ENCODE measurements at places on chromosomes 13 and 19.

DNA sequence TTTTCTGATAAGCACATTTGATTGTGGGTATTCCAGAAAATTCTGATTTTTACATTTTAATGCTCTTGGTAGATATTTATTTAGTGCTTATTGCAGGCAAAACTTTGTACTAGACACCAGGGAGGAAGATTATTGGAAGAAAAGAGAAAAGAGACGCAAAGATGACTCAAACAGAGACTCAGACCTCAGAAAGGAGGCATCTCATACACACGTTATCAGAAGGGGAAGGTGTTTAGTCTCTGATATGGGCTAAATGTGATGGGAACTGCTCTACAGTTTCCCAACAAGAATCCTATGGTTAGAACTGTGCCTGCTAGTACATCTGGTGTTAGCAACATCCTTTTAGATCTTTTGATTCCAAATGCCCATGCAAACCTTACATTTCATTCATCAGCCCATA is 245.6 kb downstream of the KLF5 start:
- DNase-seq: no peak

DNA sequence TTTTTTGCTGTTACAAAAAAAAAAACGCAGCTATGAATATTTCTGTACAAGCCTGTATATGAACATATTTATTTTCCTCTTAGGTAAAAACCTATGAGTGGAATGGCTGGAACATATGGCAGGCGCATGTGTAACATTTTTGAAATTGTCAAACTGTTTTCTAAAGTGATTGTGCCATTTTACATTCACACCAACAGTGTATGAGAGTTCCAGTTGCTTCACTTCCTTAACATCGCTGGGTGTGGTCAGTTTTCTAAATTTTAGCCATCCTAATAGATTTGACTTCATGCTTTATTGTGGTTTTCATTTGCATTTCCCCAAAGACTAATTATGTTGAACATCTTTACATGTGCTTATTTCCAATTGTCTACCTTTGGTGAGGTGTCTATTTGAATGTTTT is 306.8 kb downstream of the KCNRG start:
- DNase-seq: no peak

- DNase-seq: no peak
Observed at GRCh38 chr13:113338451-113338850, 25.5 kb downstream of the GRTP1 start.

DNA sequence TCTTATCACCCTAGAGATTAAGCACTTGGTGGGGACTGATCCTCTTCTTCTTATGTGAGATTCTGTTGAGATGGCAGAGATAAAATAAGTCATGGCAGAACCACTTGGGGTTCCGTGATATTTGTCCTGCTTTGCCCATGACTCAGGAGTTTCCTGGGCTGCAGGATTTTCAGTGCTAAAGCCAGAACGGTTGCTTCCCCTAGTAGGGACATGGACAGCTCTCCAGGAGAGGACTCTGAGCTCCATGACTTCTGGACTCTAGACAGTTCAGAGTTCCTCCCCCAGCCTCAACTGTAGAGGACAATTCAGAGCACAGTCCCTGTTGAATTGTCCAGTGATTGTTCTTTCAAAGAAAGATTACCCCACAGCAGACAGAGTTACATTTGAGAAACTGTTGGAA is 98.8 kb downstream of the OLFM4 start:
- no peak for DNase-seq

GRCh38 chr13:109166804-109167203 is 537.4 kb downstream of the MYO16 start:
- no peak for DNase-seq

GRCh38 chr13:113083402-113084061 is 22.1 kb upstream of the F7 start:
- no peak for DNase-seq

DNA sequence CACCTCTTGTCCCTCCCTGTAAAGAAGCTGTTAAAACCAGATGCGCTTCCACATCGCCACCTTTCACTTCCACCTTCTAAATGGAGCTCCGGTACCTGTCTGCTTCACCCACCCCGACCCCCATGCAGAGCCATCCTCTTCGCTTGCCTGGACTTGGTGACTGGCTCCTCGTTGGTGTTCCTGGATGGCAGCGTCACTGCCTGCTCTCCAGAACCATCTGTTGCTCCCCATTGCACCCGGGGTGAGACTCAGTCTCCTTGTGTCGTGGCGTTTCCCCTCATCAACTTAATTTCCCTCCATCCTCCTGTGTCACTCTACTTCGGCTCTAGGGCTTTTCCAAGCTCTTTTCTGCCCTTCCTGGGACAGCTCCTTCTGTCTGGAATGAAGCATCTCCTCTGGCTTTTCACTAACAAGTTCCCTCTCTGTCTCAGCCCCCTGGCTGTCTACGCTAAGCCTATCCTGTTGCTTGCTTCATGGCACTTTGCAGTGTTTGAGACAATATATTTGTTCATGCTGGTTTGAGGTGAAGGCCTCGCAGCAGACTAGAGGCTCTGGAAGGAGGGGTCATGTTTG is 10.3 kb downstream of the CEBPG start:
- no peak for DNase-seq

DNA sequence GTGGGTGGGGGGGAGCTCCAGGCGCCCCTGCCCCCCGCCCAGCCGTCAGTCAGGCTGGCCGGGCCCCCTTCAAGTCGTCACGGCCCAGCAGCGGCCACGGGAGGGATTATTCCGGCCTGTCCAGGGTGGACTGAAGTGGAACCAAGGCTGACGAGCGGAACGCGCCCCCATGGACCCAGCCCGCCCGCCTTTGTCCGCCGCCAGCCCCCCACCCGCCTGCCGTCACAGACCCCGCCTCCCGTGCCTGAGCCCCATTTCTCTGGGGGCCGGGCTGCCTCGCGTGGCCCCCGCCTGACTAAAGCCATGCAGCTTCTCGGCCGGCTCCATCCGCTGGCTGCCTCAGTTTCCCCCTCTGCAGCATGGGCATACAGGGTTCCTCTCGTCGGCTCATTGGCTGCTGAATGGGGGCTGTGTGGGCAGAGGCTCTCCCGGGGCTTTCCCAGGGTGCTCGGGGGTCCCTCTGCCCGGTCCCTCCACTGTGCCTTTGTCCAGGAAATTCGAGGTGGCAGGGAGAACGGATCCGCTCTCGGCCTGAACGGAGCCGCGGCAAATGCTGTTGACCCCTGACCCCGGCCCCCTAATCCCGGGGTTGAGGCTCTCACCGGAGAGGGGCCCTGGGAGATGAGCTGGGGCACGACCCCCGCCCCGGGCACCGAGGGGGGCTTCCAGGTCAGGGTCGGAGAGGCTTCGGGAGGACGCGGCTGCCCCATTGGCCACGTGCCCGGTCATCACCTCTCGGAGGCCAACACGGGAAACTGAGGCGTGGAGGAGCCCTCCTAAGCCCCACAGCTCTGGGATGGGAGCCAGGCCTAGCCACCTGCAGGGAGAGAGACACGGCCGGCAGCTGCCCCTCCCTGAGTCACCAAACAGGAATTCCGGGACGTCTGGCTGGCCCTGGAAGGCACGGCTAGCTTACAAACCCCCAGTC is 27.4 kb downstream of the EFNA2 start:
- DNase-seq: no peak

GRCh38 chr19:46442808-46443450 is 14.2 kb upstream of the PNMA8C start:
- DNase-seq: no peak

- DNase-seq: no peak
Observed at GRCh38 chr19:4059891-4060620, 6.6 kb downstream of the ZBTB7A start.

DNA sequence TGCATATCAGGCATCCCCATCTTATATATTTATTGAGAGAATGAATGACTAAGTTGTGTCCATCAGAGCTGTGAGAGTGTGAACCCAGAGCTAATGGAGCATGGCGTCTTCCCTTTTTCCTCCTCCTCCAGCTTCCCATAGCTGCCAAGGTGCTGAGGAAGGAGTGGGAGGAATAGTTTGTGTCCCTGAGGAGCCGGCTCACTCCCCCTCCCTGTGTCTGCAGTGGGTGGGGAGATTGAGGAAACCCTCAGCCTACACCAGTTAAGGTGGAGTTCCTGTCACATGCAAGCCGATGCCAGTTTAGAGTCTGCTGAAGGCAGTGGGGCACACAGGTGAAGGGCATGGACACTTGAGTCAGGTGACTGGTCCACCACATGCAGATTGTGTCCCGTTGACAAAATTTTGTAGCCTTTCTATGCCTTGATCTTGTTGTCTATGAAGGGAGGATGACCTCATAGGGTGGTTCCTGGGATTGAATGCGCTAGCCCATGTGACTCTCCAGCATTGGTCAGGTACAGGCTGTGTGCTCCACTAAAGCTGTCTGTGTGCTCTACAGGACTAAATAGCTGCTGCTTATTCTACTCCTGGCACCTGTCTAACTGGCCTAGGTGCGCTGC is 47.6 kb upstream of the GPI start:
- DNase-seq: no peak

DNA sequence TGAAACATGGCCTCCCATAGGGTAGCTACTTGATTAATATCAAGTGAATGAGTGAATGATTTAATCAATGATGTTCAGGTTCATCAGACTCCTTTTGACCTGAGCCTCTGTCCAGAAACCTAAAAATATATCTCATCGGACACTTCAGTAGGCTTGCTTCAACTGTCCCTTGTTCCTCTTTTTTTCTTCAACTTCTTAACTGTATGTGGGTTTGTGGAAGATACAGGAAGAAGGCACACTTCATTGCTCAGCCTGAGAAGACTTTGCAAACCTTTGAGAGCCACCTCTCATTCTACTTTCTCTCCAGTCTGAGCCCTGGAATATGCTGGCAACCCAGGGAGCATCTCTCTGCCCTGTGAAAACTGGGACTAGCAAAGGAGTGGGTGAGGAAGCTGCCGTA is 557.0 kb downstream of the FGF9 start:
- DNase-seq: no peak

GRCh38 chr13:112240076-112240475 is 136.1 kb upstream of the SPACA7 start:
- no peak for DNase-seq

- DNase-seq: no peak
Observed at GRCh38 chr13:106649495-106649894, 81.6 kb upstream of the ARGLU1 start.

- DNase-seq: no peak
Observed at GRCh38 chr13:18235756-18236527, 945.7 kb downstream of the TUBA3C start.

- DNase-seq: no peak
Observed at GRCh38 chr13:40406405-40407120, 259.9 kb downstream of the FOXO1 start.

GRCh38 chr19:3535563-3535965 is 3.4 kb upstream of the TEKTIP1 start:
- no peak for DNase-seq

DNA sequence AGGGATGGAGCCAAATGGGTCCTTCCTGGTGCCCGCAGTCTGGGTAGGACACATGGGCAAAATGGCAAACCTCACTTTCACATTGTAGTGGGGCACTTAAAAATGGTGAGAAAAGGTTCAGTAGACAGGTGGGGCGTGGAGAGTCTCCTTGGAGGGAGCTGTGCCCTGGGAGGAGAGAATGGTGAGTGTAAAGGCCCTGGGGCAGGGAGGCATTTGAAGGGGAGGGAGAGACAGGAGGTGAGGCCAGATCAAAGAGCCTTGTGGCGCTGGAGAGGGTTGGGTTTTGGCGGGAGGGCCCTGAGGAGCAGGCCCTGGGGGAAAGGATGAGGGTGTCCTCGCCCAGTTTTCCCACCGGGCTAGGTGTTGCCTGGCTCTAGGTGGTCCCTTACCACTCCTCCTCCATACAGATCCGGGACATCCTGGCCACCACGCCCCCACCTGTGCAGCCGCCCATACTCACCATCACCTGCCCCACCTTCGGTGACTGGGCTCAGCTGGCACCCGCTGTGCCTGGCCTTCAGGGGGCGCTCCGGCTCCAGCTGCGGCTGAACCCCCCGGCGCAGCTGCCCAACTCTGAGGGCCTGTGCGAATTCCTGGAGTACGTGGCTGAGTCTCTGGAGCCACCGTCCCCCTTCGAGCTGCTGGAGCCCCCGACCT is 6.3 kb downstream of the MAP1S start:
- DNase-seq: no peak

- no peak for DNase-seq
Observed at GRCh38 chr13:110574161-110574560, 12.6 kb upstream of the RAB20 start.

Data from cerebellar nuclear complex (tissue), 1 donor.